Kidney epithelial cell (primary cell): ENCODE measurements at places on chromosomes 4 and X.

GRCh38 chr4:13312264-13312663 is 171.9 kb downstream of the RAB28 start:
- DNase-seq, result no peak

DNA sequence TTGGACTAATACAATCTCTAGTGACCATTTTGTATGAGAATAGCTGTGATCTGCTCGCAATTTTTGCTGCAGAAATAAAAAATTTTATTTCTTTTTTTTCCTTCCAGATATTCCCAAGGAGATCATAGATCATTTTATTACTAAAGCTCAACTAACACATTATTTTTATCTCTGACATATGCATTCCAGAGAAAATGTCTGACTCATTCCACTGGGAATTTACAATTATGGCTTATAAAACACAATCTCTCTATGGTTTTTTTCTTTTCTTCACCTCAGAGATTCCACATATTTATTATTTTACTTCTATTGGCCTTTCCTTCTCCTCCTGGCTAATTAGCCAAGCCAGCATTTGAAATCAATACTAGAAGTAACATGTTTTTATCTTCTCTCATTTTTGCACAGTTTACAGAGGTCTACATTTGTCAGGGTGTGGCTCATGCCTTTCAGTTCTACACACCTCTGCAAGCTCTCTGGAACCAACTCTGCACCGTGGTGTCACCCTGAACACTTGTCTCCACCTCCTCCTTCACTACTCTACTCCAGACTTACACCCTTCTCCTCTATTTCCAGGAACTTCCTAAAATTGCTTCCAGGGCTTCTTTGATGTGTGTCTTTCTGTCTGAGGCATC is 59.8 kb upstream of the GPM6A start:
- no peak for DNase-seq

DNA sequence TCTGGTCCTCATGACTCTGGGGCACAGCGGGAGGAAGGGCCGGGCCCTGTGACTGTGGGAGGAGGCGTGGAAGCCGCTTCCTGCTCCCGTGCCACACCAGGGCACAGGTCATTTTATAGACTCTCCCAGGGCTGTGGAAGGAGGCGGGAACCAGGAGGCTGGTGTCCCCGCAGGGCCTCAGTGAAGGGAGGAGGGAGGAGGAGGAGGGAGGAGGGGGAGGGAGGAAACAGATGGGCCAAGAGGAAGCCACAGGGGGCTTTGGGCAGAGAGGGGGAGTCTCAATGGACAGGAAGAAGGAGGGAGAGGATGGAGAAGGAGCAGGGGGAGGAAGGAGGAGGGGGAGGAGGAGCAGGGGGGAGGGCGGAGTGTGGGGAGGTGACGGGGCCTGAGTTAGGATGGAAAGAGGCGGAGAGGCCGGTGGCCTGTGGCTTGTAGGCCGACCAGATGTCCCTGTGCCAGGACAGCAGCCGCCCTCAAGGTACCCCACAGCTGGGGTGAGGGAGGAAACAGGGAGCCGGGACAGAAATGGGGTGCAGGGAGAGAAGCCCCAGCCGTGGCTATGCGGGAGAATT is 6.2 kb upstream of the PLCXD1 start:
- DNase-seq, result no peak

- no peak for DNase-seq
Observed at GRCh38 chr4:81769244-81769643, 297.5 kb upstream of the RASGEF1B start.

DNA sequence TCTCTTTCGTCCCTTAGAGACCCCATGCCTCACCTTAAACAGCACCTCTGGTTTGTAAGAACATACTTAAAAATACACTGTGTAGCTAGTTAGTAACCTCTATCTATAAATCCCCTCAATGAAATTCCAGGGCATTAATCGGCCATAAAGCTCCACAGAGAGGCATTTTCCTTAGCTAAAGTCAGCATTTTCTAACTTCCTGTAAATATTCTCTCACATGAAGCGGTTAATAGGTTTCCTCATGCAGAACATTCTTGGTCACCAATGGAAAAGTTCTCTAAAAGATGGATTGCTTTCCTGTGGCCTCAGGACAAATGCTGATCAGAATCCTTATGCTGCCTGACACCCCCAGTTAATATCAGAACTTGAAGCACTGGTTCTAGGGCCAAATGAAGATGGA is 248.6 kb upstream of the BOD1L1 start:
- peak; percentile 39 for DNase-seq

GRCh38 chr4:46445710-46446314 is 55.9 kb upstream of the GABRA2 start:
- no peak for DNase-seq

GRCh38 chr4:11908205-11908604 is 479.5 kb upstream of the HS3ST1 start:
- no peak for DNase-seq

- no peak for DNase-seq
Observed at GRCh38 chrX:12872741-12873140, 5.9 kb downstream of the TLR7 start.
